ENCODE measurements at places on chromosomes 4 and X.
A peak's percentile ranks its signal among the peaks of the same experiment; 100 is the strongest.

DNA sequence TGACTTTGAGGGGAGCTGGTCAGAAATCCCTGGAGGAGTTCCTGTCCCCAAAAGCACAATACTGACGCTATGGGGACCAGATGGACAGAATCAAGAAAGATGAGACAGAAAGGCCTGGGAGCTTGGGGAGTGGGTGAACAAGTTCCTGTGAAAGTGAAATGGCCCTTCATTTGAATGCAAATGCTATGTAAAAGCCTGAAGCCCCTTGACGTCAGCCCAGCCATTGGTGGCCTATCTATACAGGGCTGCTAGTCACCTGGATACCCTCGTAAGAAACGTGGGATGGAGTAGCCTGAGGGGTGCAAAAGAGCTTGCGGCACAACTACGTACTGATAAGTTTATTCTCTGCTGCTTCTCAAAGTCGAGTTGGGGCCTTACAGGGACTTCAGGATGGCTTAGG is at the start of gene CDX4:
TSS of gene CDX4 (plus strand) at position 223 of the 400 bp plus-strand sequence. CDS start 201 bp downstream, outside the sequence.
- no peak for DNase-seq

DNA sequence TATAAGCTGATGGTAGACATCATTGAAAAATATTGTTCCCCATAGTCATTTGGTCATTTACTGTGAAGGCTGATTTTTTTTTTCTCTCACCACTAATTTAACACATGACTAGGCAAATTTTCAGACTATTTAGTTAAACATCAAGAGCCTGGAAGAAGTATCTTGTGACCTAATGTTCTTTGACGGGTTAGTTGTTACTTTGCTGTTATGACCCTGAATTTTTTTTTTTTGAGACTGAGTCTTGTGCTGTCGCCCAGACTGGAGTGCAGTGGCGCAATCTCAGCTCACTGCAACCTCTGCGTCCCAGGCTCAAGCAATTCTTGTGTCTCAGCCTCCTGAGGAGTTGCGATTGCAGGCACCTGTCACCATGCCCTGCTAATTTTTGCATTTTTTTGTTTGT is 67.0 kb downstream of the HPF1 start:
- no peak for DNase-seq

DNA sequence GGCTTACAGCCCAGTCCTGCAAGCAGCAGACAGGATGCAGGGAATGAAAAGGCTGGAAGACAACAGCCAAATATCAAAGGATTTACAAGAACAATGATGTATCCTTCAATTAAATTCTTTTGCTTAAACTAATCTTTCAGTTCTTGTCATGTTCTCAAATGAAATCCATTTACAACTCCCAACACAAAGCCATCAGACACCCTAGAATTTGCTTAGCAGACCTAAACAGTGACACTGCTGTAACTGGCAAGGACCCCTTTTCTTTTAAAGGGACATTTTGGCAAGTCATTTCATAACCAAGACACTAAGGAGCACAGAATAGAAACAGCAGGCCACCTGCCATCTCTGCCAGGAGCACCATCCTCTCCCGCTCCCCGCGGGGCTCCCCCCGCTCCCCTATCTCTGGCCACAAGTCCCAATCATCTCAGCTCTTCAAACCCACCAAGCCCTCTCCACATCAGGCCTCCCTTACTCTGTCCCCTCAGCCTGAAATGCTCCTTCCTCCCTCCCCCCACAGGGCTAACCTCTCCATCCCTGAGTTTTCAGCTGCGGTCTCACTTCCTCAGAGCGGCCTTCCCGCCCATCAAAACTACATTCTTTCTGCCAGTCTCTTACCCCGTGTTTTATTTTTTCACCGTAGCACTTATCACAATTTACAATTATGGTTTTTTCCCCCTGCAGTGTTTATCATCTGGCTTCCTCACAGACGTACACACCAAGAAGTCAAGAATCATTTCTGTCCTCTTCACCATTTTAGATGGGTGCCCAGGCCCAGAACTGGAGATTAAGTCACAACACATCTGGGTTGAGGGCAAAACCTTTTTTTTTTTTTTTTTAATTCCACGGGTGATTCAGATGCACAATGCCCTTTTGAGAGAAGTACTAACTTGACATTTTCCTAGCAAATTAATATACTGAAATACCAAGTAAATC is 45.8 kb downstream of the TSPAN5 start:
- no peak for DNase-seq

DNA sequence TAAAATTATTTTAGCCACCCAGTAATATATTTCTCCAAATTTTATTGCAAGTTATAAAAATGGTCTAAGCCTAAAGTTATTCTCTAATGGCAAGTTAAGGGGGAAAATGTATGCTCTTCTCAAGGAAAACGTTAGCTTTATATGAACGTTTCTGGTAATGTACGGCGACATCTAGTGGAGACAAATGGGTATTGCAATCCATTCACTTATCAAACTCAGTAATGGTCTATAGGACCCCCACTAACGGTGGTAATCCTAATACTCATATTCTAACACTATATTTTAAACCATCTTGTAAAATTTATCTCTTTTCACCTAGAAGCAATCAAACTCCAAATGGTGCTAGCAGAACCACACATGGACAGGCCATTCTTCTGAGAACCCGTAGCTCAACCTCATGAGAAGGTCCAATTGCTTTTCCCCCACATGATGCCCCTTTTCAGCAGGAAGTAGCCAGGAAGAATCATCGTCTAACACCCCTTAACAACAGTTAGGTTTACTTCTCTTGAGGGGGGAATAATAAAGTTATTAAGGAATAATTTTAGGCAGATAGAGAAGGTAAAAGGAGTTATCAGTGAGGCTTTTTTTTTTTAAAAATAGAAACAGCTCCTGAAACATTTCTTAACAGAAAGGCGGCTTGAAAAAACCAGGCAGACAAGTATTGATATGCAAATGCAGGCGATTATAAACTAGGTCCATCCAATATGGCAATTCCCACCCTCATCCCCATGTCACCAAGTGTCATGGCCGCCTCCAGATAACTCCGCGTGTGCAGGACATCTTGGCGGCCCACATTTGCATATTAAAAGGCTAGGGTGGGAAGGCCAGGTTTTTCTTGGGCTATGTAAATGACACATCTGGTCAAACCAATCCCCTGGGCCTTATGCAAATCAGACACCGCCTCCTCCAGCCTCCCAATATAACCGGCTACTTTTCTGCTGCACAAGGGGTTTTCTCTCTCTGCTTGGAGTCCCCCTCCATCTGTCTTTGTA is 35.0 kb downstream of the NUDT11 start:
- peak; percentile 32 for DNase-seq

- DNase-seq: no peak
These were observed 222.0 kb downstream of the SPRY1 start for GRCh38 chr4:123618606-123619005.

- DNase-seq: peak; percentile 66
These were observed 6.8 kb upstream of the TCEANC start for GRCh38 chrX:13646154-13646549.

DNA sequence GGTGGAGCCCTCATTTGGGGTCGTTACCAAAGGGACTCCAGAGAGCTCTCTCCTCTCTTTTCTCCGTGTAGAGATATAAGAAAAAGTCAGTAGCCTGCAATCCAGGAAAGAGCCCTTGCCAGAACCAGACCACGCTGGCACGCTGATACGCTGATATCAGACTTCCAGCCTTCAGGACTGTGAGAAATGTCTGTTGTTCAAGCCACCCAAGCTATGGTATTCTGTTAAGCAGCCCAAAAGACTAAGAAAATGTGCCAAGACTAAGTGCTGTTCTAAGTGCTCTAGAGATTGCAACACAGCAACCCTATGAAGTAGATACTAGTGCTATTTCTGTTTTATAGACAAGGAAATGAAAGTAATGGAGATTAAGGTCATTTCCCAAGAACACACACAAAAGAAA is 205.7 kb downstream of the CAMK2D start:
- no peak for DNase-seq

All from AG10803 (cell line).